ENCODE measurements at places on chromosomes 5 and 9.

- no peak for DNase-seq
Observed at GRCh38 chr5:14063691-14064090, 79.5 kb upstream of the TRIO start.

DNA sequence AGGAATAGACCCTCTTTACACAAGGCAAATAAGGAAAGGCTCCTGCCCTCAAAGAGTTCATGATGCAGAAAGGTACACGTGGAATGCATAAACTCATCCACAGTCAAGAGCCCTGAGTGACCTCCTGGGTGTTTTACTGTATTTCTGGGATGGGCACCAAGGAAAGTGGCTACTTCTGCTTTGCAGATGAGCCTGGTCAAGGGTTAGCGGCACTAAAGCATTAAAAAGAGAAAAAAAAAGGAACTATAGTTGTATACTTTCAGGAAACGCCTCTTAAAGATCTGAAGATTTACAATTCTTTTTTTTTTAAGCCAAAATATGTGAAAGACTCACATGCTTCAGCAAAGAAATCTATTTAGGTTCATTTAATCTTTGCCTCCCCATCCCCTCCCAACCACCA, 366.2 kb upstream of the PDE4D start:
- DNase-seq, result no peak

GRCh38 chr5:98721231-98721928, 52.1 kb upstream of the RGMB start:
- no peak for DNase-seq

- no peak for DNase-seq
Observed at GRCh38 chr5:68898951-68899471, 194.8 kb upstream of the SLC30A5 start.

DNA sequence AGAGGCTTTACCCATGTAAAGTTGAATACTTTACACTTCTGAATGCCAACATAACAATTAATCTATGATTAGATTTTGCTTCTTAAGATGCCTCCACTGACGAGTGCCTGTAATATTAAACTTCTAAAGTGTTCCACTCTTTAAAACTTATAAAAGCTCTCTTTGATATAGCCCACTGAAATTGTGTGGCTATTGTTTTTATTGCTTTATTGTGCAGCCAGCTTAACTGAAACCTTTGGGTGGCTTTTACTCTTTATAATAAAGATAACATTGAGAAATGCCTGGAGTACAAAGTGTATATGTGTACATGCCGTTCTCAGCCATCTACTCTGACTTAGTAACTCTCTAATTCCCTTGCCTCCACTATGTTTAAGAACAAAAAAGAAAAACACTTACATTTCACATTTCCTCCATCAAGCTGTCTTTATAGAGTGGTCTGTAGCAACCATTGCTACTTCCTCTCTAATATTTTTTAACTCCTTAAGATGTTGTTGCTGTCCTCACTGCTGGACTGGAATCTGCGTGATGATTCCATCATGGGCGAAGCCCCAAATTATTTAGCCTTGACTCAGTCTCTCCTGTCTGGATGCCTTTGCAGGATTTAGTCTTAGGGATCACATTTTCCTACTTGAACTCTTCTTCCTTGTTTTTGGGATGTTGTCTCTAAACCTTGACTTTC, 9.1 kb downstream of the PIK3R1 start:
- DNase-seq, result no peak

- no peak for DNase-seq
Observed at GRCh38 chr5:135608761-135609443, 30.1 kb upstream of the CXCL14 start.

DNA sequence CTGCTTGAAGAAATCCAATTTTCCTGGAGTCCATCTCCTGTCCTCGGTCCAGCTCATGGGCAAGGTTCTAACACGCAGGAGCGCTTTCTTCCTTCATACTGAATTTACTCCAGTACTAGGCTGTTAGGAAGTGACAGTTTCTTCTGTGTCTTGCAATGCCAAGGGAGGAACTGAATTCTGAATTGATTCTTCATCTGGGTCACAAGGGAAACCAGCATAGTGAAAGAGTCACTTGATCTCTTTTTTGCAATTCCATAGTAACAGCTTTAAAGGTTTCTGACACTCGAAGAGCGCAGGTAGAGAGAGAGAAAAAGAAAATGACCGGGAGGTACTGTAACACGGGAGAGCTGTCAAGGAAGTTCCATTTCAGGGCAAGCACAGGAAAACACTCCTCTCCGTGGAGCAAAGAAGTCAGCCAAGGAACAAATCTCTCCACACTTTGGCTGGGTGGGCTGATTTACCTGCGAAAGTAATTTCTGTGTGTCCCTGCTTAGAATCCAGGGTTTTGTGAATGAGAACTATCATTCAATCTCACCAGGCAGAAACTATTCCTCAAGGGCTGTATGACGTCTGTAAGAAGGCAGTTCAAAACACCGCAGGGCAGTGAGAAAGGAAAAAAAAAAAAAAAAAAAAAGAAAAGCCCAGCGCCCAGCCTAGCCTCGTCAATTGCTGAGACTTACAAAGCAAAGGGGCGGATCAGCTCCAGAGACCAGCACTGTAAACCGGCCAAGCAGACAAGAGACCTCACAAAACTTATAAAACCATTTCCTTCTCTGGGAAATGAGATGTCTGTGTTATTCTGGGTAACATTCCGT, 617.8 kb downstream of the PDE4D start:
- no peak for DNase-seq

GRCh38 chr9:11194246-11194645, 581.4 kb upstream of the PTPRD start:
- no peak for DNase-seq

DNA sequence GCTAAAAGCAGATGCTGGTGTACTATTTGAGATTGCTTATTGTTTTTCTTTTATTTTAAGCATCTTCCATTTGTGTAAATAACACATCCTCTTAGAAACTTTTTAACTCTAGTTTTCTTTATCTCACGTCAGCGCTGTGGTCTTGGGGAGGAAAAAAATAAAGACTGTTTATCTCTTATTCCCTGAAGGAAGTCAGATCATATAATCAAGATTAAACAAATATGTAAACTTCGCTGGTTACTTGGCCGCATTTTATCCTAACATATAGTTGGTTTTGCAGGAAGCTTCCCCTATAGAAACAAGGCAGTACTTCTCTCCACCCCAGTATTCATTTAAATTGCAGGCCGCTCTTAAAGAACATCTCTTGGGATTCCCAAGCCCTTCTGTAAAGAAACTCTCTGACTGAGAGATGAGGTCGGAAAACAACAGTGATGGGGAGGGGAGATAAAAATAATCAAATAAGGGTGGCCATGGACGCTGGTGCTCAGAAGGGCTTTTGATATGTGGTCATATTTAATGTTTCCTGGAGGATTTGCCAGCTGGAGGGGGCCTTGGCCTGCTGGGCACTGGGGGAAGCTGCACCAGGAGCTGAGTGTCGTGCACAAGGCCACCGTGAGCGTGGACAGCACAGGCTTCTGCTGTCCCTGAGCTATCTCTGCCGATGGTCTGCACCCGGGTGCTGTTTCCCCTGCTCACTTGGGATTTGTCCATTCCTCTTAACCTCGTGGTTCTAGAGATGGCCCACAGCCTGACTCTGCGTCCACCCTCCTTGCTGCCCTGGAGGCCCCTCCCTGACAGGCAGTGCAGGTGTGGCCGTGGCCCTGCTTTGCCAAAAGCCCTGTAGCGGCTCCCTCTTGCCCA, 23.8 kb downstream of the NEURL1B start:
- DNase-seq, result no peak

Measured in T-helper 2 cell (primary cell).